ENCODE measurements at places on chromosomes 16 and 17. TPM values are rescaled to one million over a fixed set of nuclear protein-coding genes. Genes with fewer than 3 reads are reported as not detected.

The GPRC5B gene
- 0.47 TPM for total RNA-seq

DNA sequence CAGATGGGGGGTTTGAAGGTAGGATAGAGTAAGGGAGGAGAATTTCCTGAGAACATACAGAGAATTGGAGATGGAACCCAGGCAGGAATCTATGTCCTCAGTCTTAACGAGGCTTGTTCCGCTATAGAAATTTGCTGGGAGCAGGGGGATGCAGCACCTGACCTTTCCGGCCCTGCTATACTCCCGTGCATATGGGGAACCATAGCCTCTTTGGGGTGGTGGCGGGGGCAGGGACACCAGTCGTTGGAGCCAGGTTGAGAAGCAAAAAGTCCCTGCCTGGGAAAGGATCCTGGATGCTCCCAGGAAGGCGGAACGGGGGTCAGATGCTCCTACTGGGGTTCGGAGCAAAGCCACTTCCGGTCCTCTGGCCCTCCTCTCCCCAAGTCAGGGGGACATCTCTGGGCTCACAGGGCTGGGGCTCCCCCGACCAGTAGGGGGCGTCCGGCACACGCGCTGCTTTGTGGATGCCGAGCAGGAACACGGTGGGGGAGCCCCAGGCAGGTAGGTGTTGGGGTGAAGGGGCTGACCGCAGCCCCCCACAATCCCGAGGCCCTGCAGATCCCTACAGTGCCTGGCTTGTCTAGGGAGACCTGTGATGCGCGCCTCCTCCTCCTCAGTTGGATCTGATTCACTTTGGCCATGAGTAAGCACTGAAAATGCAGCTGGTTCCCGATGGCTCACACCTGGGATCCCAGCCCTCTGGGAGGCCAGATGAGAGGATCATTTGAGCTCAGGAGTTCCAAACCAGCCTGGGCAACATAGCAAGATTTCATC is 15.5 kb upstream of the TFAP4 start:
- DNase-seq = peak; percentile 80

- no peak for DNase-seq
Measured at GRCh38 chr17:8222380-8222629, 11.9 kb upstream of the AURKB start.

The NUDT7 gene
- total RNA-seq = 0.93 TPM

DNA sequence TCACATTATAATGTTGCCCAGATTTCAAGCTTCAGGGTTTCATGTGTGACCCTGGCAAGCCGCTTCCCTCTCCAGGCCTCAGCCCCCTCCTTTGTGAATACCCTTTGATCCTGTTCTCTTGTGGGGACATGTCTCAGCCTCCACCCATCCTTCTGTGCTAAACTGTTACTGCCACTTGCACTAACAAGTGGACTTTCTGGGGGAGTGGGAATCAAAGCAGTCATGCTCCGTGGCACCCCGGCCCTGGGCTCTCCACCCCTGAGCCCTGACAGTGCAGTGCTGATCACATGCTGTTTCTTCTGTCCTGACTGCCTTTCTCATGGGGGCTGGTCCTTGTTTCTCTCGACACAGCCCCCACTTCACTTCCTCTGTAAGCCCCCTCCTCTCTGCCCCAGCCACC is 9.7 kb upstream of the DCAF7 start:
- no peak for DNase-seq

Data from CD4-positive, alpha-beta T cell (primary cell).